ENCODE measurements at places on chromosomes 4 and X.

DNA sequence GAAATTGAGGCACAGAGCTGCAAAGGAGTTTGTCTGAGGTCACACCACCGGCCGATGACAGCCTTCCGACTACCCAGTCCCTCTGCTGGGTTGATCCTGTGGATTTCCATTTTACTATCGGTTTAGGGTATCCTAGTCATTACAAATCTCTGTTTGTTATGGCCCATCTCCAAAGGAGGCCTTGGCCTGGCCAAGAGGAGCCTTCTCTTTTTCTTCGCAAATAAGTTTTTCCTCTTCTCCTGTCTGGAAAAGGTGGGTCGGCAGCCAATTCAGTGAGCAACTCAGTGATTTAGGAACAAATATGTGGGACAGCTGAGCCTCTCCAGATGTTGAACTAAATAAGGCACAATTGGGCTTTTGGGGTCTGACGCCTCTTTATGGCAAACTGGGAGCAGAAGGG lies 169.2 kb upstream of the RBPJ start:
- H3K4me3 ChIP-seq = no peak overlapping the region
- H3K36me3 ChIP-seq = no peaks in the 10 kb centered on the region
- no peak overlapping the region for H3K27ac ChIP-seq
- DNase-seq = no peak

DNA sequence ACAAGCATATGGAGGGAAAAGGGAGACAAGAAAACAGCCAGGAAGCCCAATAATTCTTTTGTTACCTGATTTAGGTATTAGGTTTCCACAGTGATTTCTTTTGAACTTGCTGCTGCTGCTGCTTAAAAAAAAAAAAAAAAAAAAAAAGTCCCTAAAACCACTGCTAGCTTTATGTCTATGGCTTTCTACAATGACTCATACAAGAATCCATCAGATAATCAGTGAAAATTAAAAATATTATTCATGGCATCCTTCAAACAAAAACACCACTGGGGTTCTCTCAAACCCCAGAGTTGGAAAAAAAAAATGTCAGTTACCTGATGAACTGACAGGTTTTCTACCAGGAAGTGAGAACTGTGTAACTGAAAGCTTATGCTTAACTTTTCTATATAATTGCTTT lies 14.3 kb downstream of the EPHA5 start:
- H3K27me3 ChIP-seq = peaks cover 16% of the 10 kb centered on the region
- no peak for DNase-seq
- peaks cover 8% of the 10 kb centered on the region for H3K4me1 ChIP-seq
- no peak overlapping the region for H3K4me3 ChIP-seq

DNA sequence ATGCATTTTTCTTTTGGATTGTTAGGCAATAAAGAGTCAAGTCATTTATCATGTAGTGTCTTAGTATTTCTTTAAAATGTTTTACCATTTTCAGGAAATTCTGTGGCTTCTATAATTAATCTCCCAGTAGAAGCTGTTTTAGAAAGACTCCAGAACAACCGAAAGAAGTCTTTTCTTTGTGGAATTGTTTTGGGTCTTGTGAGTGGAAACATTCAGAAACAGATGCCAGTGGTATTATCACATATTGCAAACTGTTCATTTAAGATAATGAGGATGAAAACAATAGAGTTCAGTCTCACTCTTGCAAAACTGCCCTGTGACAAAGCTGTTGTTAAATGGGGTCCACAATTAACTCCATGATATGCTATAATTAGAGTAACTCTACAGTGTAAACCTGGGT lies 211.2 kb upstream of the KIT start:
- no peak for DNase-seq
- H3K27me3 ChIP-seq = no peaks in the 10 kb centered on the region
- no peaks in the 10 kb centered on the region for H3K4me1 ChIP-seq
- no peaks in the 10 kb centered on the region for H3K36me3 ChIP-seq
- H3K4me3 ChIP-seq = no peak overlapping the region

GRCh38 chr4:141899541-141899940 lies 263.2 kb downstream of the IL15 start:
- DNase-seq = no peak
- H3K4me1 ChIP-seq = peaks cover 44% of the 10 kb centered on the region
- no peaks in the 10 kb centered on the region for H3K27me3 ChIP-seq
- H3K4me3 ChIP-seq = no peak overlapping the region

DNA sequence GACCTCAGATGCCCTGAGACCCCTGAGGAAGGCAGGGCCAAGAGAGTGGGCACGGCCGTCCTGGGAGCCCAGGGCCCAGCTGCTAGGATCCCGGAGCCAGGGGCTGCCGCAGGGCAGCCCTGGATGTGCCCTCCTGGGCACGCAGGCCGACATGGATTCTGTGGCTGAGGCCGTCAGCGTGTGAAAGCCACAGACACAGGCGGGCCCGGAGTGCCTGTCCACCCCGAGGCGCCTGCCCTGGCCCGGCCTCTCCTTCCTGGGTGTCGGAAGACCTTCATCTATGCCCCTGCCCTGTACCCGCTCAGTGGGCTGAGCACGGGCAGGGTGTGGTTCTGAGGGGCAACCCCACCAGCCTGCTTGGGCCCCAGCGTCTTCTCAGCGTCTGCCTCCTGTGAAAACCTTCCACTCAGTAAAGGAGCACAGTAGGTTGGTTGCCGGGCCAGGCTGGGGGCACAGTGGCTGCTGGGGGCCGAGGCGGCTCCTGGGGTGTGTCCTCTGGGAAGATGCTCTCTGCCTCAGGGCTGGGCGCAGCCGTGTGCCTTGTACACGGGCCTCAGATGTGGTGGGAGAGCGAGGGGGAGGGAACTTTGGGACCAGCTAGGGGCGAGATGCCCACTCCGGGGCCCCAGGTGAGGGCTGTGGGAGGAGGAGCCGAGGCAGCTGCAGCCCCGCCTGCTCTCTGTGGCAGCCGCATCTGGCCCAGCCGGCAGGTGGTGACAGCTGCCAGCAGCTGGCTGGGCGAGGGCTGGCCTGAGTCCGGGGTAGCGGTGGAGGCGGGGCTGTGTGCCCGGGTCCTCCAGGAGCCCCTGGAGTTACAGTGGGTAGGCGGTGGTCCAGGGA lies 20.8 kb downstream of the FGFRL1 start:
- DNase-seq = no peak
- H3K27me3 ChIP-seq = no peaks in the 10 kb centered on the region
- H3K4me3 ChIP-seq = no peak overlapping the region
- no peaks in the 10 kb centered on the region for H3K36me3 ChIP-seq
- H3K27ac ChIP-seq = no peak overlapping the region

DNA sequence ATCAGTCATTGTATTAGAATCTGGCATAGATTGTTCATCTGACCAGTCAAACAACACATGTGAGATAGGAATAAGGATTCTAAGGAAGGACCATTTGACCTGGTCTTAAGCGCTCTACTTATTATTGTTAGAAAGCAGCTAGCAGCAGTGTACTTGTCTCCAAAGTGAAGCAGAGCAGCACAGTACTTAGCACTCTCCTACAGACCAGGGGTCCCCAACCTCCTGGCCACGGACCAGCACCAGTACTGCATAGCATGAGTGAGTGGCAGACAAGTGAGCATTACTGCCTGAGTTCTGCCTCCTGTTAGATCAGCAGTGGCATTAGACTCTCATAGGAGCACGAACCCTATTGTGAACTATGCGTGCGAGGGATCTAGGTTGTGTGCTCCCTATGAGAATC lies 135.9 kb upstream of the SPRY1 start:
- no peaks in the 10 kb centered on the region for H3K27me3 ChIP-seq
- peaks cover 5% of the 10 kb centered on the region for H3K36me3 ChIP-seq
- peaks cover 34% of the 10 kb centered on the region for H3K4me1 ChIP-seq
- H3K4me3 ChIP-seq = no peak overlapping the region

DNA sequence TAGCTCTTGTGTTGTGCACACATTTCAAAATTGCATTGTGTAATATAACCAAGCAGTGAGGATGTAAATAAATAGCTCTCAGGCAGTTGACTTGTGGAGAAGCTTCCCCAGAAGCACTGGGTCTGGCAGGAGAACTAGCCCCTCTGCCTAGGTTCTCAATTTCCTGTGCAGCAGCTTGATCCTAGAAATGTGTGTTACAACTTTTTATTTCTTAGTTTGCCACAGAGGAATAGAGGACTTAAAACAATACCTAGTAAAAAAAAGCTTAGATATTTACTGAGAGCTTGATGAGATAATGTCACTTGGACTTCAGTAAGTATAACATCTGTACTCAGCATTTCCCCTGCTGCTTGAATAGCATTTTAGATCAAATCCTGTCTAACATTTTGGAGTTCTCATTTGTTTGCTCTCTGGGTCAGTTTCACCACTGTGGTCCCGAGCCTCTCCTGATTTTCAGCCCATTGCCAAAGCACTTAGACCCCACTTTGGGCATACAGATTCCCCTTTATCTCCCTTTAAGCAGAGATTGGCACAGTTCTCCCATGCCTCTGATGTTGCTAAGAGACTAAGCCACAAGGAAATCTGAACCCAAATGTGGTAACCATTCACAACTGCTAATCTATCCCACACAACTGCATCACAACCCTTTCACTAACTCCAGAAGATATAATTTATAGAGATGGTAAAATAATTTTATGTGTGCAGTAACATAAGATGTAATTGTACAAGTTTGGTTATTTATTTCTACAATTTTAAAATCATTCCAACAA lies 98.2 kb upstream of the NRK start:
- H3K27ac ChIP-seq = no peak overlapping the region
- no peaks in the 10 kb centered on the region for H3K36me3 ChIP-seq
- peaks cover 11% of the 10 kb centered on the region for H3K4me1 ChIP-seq
- no peak overlapping the region for H3K4me3 ChIP-seq

DNA sequence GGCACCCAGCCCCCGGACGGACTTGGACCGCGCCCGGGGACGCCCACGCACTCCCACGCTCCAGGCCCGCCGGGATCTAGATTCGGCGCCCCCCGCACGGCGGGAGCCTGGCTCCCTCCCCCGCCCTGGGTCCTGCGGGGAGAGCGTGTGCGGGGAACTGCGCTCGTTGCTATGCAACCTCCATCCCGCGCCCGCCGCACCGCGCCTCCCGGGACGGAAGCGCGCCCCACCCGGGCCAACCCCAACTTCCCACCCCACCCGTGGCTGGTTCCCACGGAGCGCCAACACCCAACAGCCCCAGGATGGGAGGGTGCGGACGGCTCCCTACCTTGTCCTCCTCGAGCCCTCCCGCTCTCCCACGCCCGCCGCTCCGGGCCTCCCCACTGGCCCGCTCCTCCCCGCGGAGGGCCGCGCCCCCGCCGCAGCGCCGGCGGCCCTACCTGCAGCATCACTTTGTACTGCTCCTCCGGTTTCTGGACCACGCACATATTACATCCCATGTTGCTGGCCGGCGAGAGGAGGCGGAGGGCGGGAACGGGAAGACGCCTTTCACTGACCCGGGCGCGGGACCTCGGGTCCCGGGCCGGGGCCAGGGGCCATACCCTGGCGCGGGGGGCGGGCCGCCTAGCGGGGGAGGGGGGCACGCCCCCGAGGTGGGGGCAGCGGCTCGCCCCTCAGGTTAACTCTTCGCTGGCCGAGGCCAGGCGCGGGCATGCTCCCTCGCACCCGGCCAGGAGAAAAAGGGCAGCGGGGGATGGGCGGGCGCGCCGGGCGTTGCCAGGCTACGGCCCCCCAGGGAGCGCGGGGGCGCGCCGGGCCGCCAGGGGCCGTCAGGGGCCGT lies at the start of gene PDZD4:
Gene PDZD4, minus strand, starts transcription at position 746 of the 841 bp plus-strand sequence. Its CDS starts 246 bp downstream, at position 500.
- peak within 1 kb of the TSS; percentile 47 for H3K4me3 ChIP-seq
- no peak for DNase-seq
- H3K27ac ChIP-seq = no peak within 1 kb of the TSS
- H3K27me3 ChIP-seq = peaks cover 73% of the 10 kb centered on the region
- H3K36me3 ChIP-seq = no peaks in the 10 kb centered on the region

- no peak for DNase-seq
- H3K27me3 ChIP-seq = no peaks in the 10 kb centered on the region
- H3K4me1 ChIP-seq = peaks cover 9% of the 10 kb centered on the region
- no peak overlapping the region for H3K27ac ChIP-seq
- H3K4me3 ChIP-seq = no peak overlapping the region
- peaks cover 4% of the 10 kb centered on the region for H3K36me3 ChIP-seq
Measured at GRCh38 chrX:150643271-150643670, 49.9 kb upstream of the MTMR1 start.

DNA sequence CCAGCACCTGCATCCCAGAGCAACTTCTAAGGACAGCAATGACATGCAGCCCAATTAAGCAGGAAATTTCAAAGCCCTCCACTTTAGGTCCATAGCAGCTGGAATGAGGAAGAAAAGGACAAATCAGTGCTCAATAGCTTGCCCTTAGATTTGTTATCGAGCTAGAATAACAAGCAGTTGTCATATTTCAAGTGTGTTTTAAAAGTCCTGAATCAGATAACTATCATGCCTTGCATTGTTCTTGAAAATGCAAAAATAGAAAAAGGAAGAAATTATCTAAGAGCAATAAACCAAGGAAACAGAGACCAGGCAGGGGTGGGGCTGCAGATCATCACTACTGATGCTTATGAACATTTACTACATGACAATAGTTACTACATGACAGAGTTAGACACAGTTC lies 43.9 kb upstream of the KLF3 start:
- no peak overlapping the region for H3K4me3 ChIP-seq
- no peak overlapping the region for H3K27ac ChIP-seq
- DNase-seq = no peak
- peaks cover 16% of the 10 kb centered on the region for H3K4me1 ChIP-seq
- no peaks in the 10 kb centered on the region for H3K27me3 ChIP-seq

GRCh38 chr4:65670331-65671031 lies at the start of gene EPHA5:
Gene EPHA5 (minus strand): TSS chr4:65670489. CDS start chr4:65669742, 747 bp downstream.
- H3K4me1 ChIP-seq = peaks cover 25% of the 10 kb centered on the region
- H3K36me3 ChIP-seq = no peaks in the 10 kb centered on the region
- peaks cover 87% of the 10 kb centered on the region for H3K27me3 ChIP-seq
- peak within 1 kb of the TSS; percentile 72 for H3K4me3 ChIP-seq
- DNase-seq = peak; percentile 59
- peak within 1 kb of the TSS; percentile 31 for H3K27ac ChIP-seq

DNA sequence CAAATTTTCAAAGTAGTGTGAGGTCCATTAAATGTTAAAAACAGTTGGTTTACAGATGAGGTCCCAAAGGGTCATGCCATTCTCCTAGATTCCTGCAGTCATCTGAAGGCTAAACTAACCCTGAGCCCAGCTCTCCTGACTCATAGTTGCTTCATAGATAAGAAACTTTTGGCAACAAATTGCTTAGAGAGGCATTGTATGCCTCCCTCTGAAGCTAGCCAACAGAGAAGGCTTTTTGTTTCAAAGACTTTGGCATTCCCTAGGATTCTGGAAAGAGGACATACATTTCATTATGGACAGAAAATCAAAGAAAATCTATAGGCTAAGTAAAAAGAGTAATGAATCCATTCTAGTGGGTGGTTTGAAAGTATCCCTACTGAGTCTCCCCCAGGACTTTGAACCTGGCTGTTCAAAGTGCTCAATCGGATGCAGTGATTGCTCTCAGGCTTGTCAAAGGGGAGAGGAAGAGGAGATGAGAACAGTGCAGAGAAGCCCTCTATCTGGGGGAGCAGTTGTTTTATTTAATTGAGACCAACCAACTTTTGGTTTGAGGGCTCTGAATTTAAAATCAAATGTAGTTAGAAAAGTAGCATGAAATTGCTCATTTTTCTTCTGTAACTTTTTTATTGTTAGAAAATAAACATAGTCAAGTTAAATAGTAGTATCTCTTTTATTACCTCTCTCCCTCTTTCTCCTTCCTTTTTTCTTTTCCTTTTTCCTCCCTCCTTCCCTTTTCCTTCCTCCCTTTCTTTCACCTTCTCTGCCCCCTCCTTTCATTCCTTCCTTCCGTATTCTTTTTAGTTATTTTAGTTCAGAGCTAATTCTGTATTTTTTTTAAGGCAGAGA lies 72.3 kb upstream of the ZNF518B start:
- H3K4me3 ChIP-seq = no peak overlapping the region
- peaks cover 19% of the 10 kb centered on the region for H3K4me1 ChIP-seq
- peaks cover 11% of the 10 kb centered on the region for H3K27me3 ChIP-seq
- no peak for DNase-seq
- H3K27ac ChIP-seq = no peak overlapping the region
- H3K36me3 ChIP-seq = no peaks in the 10 kb centered on the region
